Lung (tissue), 17 donors: ENCODE measurements at places on chromosomes 2 and 18.

- no peak for DNase-seq
Measured at GRCh38 chr2:96170626-96171025, 25.4 kb upstream of the DUSP2 start.

- no peak for DNase-seq
Measured at GRCh38 chr2:68377137-68377780, 12.2 kb downstream of the PLEK start.

GRCh38 chr18:421247-422155 lies 79.0 kb downstream of the COLEC12 start:
- DNase-seq = no peak

GRCh38 chr2:28716265-28716865 lies 35.3 kb upstream of the PPP1CB start:
- peak; percentile 88 for DNase-seq

- DNase-seq = no peak
Measured at GRCh38 chr2:100358554-100358953, 36.3 kb upstream of the LONRF2 start.

GRCh38 chr18:36181898-36182506 lies 5.3 kb upstream of the MOCOS start:
- no peak for DNase-seq
